ENCODE measurements at places on chromosomes 5 and 9.

DNA sequence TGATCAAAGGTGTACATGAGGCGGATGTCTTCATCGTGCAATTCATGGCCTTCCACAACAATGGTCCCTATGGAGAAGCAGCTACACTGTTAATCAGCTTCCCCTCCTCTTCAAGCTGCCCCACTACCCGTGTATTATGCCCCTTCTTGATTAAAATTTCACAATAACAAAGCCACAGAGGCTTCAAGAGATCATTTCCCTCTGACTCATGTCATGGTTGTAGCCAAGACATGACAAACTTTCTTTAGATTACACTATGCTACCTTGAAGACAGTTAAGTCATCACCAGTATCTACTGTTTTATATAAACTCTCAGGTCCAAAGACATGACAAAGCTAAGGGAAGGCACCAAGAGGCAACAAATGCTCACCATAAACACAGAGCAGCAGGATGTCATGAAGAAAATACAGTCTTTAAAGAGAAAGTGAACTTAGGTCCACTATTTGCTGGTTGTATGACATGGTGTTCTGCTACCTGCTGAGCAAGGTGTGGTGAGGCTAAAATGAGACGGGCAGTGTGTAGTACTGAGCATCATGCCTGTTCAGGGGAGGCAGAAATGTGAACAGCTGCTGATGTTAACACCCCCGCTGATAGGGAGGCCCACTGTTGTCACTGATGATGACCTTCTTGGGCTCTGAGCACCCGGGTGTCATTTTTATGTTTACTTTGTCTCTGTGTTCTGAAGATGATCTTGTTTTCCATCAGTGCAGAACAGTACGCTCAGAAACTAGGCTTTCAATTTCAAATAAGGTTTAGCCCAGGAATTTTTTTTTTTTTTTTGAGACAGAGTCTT, 48.3 kb downstream of the IARS1 start:
- no peak for DNase-seq

DNA sequence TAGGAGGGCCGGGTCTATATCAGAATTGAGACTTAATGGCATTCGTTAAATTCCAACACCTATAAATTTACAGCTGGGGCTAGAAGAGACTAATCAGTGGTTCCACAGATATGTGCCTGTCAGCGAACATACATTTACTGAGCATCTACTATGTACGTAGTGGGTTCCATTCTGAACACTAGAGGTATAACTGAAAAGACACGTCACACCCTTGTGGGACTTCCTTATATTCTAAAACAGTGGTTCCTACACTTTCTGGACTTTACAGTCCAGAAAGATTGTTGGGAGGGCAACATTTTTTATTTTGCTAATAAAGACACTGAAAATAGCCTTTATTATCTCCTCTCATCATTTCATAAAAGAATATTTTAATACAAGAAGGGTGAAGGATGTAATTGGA, 140.5 kb downstream of the SCAMP1 start:
- no peak for DNase-seq

DNA sequence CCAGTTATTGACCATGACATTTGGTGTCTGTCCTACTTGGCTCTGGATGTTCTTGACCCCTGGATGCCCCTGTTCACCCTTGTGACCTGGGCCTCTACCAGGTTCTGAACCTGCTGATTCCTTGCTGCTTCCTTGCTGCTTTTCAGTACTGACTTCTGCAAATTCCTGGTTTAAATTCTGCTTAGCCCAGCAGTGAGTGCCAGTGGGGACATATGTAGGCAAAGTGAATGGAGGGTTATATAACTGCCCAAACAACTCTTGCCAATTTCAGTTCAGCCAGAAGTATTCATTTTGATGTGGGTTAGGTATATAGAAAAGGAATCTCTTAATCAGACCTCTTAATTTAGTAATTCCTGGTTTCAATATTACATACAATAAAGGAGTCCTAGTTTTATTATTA, 220.6 kb downstream of the TAF11L14 start:
- DNase-seq = no peak

DNA sequence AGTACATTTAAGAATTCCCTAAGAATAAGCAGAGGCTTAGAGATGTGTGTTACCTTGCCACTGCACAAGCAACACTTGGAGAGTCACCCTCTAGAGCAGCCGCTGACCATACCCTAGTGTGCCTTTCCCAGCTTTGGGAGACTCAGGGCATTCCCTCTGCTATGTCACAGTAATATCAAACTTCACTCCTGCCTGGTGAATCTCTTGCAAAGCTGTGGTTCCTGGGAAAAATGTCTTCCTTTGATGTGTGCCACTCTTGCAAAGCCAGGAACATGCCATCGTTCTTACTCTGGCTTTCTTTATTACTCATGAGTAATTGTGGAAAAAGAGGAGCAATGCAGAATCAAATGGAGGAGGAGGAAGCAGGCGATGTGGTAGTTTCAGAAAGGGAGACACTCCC, 173.2 kb downstream of the CCDC192 start:
- no peak for DNase-seq

DNA sequence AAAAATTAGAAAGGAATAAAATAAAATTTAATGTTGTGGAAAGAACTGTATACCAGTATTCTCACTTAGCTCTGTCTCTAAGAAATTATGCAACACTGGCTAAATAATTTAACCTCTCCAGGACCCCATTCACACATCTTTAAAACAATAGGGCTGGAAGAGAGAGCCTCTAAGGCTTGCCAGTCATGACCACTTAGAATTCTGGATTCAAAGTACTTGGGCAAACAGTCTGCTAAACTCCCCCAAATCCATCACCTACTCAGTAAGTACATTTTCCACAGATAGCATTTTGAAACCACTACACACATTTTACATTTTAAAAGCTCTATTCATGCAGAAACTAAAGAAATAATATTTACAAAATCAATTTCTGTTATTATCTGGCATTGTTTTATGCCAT, 291.7 kb downstream of the TMEM167A start:
- no peak for DNase-seq

- DNase-seq = no peak
These were observed 55.2 kb upstream of the ACTBL2 start for GRCh38 chr5:57537811-57538210.

- DNase-seq = no peak
These were observed 7.2 kb upstream of the DNAJB5 start for GRCh38 chr9:34982361-34982760.

GRCh38 chr5:180411948-180412347, 58.8 kb upstream of the GFPT2 start:
- DNase-seq = no peak

- DNase-seq = no peak
These were observed 3.1 kb downstream of the CXXC5 start for GRCh38 chr5:139651043-139651834.

DNA sequence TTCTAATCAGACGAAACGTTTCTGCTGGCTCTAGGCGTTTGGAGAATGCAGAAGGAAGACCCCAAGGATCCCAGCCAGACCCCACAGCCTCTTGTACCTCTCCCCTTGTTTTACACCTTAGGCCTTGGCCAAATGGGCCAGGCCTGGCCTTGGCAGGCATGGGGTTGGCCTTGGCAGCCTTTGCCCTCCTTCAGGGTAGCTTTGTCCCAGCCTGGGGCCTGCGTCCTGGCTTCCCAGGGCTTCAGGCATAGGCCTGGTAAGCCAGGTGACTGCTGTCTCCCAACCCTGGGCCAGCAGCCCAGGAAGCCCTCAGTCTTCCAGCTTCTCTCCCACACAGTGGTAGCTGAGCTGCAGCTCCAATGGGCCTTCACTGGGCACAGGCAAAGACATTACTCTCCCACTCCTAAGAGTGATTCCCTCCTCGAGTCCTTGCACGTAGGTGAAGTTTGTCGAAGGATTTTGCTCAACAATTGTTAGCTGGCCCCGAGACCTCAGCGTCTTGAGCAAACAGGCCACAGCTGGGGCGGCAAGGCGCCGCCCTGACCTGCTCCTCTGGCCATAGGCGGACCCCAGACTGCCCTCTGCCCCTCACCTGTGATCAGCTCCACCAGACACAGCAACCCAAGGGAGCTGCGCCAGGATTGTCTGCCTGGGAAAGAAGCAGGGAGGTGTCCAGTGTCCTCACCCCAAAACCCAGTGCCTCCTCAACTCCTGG, 1.1 kb upstream of the PITX1 start:
- DNase-seq = no peak

- no peak for DNase-seq
These were observed 491.1 kb downstream of the KIF4B start for GRCh38 chr5:155504606-155505005.

DNA sequence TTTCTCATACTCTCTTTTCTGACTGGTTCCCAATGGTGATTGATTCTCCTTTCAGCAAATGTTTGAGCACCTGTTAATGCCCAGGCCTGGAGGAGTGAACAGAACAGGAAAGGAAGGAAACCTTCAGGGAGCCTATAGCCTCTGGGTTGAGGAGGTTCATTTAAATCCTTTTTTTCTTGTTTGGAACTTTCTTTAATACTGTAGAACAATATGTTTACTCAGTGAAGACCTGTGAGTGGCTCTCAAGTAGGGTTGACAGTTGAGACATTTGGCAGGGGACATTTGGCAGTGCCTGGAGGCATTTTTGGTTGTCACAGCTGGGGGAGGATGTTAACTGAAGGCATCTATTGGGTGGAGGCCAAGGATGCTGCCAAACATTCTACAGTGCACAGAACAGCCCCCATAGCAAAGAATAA, 6.1 kb upstream of the FAM120AOS start:
- DNase-seq = no peak

GRCh38 chr9:35287987-35288632, 126.3 kb downstream of the UNC13B start:
- DNase-seq = no peak

DNA sequence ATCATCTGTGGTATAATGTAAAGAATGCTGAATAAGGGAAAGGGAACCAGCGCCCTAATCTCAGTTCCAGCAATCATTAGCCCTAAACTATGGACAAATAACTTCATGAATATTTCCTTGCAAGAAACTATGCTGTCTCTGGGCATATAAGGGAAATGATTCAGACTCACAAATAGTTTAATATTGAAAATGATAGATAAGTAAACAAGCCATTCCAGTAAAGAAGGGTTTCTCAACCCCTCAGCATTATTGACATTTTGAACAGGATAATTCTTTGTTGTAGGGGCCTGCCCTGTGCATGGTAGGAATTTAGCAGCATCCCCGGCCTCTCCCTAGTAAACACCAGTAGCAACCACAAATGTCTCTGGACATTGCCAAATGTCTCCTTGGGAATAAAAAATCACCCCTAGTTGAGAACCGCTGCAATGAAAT, 23.8 kb downstream of the C5 start:
- DNase-seq = no peak

GRCh38 chr9:74848153-74848525, 39.6 kb downstream of the TRPM6 start:
- no peak for DNase-seq

DNA sequence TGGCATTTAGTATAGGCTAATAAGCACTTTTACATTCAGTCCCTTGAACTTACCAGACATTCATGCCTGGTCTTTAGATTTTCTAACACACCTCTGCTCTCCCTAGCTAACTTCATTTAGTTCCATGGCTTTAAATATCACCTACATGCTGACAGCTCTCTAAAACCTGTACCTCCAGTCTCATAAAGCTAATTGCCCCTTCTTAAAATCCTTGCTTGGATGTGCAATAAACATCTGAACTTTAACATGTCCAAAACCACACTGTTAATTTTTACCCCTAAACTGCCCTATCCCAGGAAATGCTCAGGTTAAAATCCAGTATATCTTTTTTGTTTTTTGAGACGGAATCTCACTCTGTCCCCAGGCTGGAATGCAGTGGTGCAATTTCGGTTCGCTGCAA, 139.8 kb downstream of the CPLANE1 start:
- DNase-seq = no peak

DNA sequence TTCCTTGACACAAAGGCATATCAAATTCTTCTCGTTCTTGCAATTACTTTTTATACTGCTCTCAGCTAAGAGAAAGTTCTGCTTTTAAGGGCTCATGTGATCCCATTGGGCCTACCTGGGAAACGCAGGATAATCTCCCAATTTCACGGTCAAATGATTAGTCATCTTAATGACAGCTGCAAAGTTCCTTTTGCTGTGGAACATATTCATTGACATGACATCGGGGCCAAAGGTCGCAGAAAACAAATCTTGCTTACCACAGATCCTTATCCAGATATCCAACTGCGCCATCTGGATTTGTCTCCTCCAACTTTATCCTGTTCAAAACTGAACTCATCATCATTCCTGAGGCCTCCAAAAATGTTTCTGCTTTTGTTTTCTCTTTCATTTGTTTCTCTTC, 1085.6 kb upstream of the WWC1 start:
- no peak for DNase-seq

DNA sequence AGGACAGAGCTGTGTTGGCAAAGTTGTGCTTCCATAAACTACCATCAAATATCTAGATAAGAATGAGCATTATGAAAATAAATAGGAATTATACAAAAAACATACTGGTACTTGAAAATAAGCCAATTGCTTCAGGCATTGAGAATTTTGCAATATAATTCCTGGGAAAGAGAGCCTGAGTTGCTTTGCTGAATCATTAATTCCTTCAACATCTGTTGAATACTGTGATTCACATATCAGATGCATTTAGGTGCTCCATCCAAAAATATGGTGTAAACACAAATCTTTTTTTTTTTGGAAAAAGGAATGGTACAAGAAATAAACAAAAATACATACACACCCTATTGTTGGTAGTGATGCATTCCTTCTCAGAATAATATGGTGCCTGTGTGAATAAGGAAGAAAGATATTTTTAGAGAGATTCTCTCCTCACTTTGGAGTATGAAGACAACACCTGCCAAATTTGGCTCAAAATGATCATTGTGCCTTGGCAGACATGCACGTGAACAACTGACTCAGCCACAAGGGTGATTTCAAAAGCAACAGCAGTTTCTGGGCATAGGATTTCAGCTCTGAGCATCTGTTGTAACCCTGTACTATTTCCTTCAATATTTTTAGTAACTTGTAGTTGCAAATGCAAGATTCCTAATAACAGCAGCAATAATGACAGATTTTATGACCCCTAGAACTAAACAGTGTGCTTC, 96.7 kb downstream of the CAVIN4 start:
- DNase-seq = no peak

DNA sequence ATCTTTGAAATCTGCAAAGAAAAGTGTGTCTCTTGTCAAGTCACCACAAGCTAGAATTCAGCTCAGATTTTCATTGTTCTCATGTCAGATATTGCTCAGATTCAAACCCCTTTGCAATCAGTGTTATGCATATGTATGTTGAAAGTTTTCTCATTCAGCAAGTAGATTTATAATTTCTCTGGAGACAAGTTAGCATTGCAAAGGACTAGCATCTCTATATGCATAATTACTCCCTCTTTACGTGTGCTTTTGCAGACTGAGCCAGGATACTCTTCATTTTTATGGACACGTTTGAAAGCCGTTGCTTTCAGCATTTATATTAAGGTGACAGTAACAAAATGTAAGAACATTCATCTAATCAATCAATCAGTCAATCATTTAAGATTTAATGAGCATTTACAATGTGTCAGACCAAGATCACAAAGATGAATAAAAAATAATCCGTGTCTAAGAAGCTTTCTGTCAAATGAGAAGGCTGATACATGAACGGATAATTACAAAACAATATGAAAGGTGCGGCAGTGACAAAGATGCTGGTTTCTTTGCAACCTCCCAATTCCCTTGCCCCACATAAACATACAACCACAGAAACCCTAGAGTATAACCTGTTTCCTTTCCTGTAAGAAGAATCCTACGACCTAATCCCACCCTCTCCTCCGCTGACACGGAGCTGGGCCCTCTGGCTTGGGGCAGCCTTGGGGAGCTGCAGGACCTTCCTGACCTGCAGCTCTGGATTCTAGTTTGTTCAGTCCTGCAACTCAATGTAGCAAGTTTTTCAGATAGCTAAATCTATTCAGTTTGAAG, 14.9 kb downstream of the CFAP95 start:
- DNase-seq = no peak
